ENCODE measurements at places on chromosomes 16 and 17.
A peak's percentile ranks its signal among the peaks of the same experiment; 100 is the strongest.

DNA sequence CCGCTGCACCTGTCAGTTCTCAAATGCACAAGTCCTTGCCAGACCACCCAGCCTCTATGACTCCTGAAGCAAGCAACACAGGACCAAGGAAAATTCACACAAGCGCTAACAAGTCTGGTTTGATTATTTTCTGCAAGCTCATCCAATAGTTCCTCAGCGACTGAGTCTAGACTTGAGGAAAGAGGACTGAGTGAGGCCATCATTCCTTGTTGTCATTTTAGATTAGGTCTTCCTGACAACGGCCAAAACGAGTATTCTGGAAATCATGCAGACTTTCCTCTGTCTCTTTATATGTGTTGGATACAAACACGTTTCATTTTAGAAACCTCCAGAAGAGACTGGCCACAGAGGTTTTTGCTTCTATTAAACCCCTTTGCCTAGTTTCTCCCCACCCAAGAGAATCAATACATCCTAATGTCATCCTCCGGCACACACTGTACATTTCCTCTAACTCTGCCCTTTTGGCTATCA, 561 bp downstream of the CCDC47 start:
- no peak for DNase-seq

DNA sequence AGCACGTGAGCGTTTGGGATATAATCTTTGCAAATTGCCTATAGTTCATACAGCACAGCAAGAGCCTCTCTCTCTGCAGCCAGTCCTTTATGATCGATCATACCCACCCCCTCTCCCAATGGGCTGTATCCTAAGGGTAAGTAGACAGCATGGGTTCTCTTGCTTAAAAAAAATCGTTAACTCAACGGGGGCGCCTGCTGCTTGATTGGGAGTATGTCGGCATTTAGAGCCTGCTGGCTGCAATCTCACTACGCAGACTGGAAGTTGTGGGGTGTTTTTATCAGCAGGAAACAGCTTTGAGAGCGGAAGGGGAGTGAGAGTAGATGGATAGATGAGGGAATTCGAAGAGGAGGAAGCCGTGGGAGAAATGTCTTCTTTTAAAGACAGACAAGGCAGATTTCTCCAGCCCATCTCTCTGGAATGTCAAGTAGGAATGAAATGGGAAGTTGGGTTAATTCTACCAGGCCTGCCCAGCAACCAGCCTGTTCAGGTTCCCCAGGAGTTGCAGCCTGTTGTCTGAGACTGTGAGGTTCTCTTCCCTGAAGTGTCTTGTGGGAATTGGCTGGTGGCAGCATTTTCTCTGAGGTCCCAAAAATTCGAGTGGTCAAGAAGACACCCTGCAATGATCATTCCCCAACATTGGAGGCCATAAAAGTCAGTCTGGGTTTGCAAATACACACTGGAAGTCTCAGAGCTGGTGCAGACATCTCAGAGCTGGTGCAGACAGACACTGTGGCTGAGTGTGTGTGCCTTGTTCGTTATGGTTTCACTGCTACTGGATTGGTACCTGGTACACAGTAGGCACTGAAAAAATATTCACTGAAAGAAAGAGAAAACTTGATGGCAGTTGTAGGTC, 65.6 kb downstream of the PRKCB start:
- peak; percentile 71 for DNase-seq

- DNase-seq, result no peak
Observed at GRCh38 chr17:81322271-81323082, 27.4 kb upstream of the SLC38A10 start.

DNA sequence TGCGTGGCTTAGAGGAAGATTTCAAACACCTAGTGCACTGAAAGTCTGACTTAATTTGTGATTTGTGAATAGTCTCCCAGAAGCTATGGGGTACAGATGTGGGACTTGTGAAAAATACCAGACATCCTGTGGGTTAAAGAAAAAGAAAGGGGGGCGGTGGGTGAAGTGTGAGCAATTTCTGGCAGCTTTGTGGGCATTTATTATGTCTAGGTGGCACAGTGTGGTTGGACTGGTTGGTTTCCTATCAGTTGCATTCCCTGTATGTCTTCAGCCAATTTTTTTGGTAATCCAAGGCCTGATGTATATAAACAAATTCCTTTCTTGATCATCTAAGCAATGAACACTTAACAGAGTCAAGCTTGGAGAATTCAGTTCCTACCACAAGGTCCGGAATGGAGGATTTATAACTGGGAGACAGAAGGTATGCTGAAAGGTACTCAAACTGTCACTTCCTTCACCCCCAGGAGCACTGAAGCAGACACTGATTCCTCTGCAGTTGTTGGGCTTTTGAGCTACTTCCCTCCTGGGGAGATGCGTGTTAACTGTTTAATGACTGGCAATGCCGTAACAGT, 211.6 kb downstream of the WWOX start:
- peak; percentile 22 for DNase-seq

Data from KG1 (cell line).